ENCODE measurements at places on chromosomes 6 and 20.

DNA sequence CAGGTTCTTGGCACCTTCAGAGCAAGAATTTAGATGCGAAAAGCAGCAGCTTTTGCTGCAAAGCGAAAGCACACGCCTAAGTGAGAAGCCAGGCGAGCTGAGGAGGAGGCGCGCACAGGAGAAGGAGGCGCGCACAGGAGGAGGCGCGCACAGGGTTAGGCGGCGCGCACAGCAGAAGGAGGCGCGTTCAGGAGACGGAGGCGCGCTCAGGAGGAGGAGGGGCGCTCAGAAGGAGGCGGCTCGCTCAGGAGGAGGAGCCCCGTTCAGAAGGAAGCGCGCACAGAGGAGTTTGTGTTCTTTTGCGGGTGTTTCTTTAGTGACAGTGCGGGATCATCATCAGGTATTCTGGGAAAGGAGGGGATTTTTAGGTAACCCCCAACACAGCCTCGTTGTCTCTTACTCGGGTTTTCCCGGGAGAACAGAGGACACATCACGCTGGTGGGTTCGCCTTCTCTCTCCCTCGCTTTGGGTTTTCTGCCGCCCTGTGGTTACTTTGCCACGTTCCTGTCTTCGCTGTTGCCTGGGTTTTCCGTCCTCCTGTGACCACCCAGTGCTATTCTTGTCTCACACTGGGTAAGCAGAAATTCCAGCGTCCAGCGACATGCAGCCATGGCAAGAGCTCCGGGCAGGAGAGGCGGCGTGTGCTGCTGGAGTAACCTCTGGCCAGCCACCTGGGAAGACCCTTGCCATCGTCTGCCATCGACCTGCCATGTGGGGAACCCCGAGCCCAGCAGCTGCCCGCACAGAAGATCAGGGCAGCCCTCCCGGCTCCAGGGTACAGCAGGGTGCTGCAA lies 47.0 kb downstream of the WDR27 start:
- DNase-seq = peak; percentile 55

DNA sequence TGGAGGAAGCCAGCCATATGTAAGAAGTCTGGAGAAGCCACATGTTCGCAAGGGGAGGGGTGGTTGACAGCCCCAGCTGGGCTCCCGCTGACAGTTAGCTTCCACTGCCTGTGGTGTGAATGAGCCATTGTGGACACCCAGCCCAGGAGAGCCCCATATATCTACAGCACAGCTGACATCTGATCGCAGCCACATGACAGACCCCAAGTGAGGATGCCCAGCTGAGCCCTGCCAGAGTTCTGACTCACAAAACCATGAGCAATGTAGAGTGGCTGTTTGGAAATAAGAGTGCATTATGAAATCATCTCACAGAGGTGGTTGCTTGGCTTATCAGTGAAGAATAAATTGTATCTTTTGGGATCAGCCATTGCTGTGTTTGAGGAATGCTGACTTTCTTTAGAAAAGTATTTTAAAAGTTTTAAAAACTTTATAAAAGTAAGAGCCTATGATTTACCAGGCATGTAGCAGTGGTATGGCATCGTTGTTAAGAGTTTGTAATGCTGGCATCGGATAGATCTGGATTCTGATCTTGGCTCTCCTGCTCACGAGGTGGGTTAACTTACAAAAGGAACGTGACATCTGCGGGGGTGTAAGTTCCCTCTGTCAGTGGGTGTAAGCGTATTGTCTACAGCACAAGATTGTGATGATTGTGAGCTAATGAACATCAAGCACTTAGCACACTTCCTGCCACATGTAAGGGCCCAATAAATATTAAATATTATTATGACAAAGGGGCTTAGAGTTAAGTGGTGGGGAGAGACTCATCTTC lies 24.1 kb downstream of the CFAP61 start:
- peak; percentile 13 for DNase-seq

DNA sequence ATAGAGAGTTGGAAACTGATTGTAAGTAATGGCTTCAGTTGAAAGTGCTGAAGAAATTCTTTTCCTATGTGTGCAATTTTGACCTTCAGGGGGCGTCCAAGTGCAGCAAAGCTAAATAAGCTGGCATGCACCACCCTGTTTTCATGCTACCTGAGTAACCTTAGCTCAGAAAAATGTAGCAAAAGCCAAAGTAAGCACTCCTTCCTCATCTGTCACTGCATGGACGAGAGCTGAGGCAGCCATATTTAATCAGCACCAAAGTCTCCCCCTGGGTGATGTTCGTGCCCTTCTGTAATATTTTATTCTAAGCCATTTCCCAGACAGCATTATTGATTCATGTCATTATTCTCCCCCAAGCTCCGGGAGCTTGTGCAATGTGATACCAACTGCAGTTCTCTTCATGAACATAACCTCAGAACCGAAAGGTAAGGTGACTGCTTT lies 123.1 kb downstream of the RPS12 start:
- peak; percentile 30 for DNase-seq

DNA sequence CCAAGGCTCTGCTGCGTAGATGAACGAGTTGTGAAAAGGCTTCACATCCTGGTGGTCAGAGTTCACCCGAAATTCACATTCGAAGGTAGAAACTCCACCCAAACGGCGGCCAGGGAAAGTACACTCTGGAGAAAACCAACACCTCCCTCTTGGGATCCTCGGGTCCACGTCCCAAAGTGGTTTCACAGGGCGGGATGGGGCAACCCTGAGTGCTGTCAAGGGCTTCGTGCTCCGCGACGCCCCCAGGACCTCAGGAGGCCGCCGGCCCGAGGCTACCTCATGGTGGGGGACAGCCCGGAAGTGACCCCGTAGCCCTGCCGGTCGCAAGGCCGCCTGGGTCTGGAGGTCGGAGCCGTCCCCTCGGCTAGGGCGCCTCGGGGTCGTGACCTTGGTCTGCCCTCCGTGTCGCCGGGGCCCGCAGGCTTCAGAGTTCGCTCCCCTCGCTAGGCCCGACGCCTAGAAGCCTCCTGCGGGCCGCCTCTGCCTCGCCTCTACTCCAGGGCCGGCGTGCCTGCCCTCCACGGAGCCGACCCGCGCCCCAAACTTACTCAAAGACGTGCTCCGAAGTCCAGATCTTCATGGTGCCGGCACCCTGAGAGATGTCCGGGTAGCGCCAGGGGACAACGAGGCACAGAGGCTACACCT lies at the start of gene PRELID3B:
TSS of gene PRELID3B (minus strand) at position 636 of the 645 bp plus-strand sequence. CDS start at position 580, 56 bp downstream.
- peak; percentile 65 for DNase-seq

DNA sequence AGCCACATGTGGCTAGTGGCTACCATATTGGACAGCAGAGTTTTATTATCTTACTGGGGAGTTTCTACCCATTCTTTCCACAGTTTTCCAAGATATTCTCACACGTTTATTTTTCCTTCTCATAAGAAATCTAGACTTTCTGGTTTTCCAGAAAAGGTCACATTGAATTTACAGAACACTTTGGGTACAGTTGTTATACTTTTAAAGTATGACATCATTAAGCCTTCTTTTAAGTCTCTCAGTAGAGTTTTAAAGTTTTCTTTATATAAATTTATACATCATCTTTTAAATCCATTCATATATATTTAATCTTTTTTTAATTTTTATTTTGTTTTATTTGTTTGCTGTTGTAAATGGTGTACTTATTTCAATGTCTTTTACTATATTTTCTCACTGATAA lies 200.3 kb upstream of the QKI start:
- DNase-seq = no peak

DNA sequence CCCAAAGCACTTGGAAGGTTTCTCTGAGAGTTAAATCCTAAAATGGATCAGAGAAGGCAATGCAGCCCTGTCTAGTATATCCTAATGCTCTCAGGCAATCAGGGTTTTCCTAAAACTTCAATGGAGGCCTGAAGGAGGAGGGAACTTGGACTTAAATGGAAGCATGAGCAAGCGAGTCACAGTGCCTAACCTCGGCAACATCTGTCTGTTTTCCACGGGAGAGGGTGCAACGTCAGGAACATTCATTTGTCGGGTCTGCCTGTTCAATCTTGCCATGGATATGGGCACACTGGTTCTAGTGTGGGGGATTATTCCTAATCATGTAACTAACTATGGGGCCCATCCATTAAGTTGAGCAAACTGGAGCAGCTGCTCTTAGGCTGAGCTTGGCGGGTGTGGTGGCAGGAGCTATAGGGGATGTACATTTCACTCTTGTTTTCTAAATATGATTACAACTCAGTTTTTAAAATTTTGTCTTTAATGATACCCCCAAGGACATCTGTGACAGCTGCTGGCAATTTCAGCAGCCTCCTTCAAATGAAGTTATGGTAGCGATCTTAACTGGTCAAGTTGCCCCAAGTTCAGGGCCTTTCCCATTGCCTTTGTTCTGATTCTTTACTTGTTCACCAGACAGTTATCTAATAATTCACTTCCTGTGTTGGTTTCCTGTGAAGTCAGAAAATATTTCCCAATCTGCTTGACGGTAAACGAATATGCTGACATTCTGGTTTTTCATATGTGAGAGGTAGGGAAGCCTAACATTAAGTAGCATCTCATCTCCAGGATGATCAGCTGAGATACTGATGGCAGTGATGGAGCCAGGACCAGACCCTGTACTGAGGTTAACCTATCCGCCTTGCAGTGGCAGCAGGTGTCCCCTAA lies 21.6 kb downstream of the DSE start:
- DNase-seq = no peak

GRCh38 chr6:39296745-39297640 lies 17.2 kb downstream of the KCNK17 start:
- DNase-seq = no peak

GRCh38 chr20:23029324-23029723 lies 5.8 kb upstream of the SSTR4 start:
- no peak for DNase-seq

- DNase-seq = no peak
These were observed 63.9 kb downstream of the MAP7 start for GRCh38 chr6:136486357-136486756.

Data from RWPE1 (cell line).